Activated T-helper 1 cell treated with Interleukin-2 at 50 U/mL for 16 hours (primary cell): ENCODE measurements at places on chromosomes 5 and 9.

- DNase-seq = no peak
These were observed 569.6 kb downstream of the EBF1 start for GRCh38 chr5:158530115-158530514.

DNA sequence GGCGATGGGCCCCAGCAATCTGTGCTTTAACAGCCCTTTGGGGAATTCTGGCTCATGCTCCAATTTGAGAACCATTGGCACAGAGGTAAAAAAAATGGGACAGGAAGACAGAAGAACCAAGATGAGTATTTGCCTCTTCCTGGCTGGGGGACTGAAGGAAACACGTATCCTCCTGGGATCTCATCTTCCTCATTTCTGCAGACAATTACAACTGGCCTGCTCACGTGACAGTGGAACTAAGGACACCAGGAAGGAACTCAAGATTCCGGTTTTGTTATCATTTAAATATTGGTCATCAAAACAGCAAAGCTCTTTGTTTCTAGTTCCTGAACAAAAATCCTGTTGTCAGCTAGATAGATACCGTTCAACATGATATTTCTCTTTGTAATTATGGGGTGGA is 216.0 kb upstream of the DAP start:
- DNase-seq = no peak

DNA sequence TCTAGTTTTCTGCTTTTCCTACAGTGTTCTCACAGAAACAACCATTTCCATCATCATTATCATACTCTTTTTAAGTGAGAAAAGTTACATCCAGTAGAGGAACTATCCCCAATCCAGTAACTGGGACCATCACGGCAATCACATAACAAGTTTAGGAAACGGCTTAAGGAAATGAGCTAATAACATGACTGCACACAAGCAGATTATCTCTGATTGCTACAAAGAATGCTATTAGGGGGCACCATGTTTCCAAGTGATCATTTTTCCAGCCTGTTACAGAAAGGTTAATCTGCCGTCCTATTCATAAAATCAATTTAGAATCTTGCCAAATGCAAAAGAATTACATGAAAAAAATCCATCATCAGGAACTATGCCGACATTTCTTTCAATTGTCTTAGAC is 94.6 kb downstream of the EFNA5 start:
- no peak for DNase-seq

GRCh38 chr5:157308836-157309465 is 43.0 kb downstream of the CYFIP2 start:
- DNase-seq = no peak

GRCh38 chr5:174235221-174236011 is 189.9 kb downstream of the NSG2 start:
- DNase-seq = no peak

- DNase-seq = no peak
These were observed 176.8 kb upstream of the RASEF start for GRCh38 chr9:83239747-83240146.

DNA sequence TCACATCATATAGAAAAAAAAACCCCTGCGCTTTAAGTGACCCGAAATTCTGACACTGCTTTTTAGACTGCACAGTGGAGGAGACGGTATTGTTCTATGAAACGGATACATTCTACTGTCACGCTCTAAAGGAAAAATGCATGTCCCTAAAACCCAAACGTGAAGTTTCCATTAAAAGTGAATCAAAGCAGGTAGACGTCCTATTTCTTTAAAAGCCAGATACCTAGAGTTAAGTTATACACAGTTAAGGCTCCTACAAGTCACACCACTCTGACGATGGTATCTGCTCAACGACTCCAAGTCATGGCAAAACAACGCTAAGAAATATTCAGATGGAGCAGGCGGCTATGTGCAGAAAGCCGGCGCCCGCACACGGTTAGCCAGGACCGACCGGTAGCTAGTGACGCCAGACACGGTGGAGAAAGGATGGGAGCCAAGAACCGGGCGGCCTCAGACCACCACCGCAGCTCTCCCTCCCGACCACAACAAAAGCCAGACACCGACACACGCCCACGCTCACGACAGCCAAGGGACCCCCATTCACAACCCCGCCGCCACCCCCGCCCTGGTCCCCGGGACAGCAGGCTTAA is 734 bp downstream of the SKP1 start:
- no peak for DNase-seq

DNA sequence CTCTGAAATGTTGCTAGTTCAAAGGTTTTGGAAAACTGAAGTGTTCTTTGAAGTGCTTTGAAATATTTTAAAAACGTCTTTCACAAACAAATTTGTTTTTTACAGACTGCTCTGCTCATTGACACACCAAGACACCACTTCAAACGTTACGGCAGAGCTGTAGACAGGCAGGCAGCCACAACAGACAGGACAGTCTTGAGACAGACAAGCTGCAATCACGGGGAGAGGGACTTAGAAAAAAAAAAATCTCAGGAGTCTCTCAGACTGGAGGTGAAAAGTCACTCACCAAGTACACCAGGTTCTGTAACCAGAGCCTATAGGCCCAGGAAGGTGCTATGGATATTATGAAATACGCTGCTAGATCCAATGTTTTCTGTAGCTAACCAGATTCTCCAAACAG is 135.4 kb downstream of the ISL1 start:
- DNase-seq = no peak

DNA sequence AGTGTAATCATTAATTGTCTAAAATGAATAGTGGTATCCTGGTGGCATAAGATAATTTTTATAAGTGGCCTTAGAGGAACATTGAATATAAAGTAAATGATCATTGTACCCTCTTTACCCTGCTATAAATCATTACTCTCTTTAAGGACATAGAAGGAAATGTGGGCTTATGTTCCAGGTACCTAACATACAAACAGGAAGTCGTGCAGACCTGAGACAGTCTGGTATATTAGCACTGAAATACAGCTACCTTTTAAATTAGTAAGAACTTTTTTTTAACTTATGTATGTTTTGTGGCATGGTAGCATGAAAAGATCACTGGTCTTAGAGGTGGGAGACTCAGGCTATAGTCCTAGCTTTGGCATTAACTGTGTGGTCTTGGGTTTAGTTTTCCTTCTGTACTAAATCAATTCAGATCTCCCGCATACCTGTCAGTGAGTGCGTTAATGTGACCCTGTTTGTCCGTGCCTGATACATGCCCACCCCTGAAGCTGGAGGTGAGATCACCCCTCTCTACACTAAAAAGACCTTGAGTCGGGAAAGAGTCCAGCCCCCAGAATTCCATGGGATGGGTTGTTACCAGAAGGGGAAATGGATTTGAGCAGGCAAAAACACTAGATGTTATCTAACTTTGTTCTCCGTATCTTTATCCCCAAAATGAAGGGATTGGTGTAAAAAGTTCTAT is 59.4 kb upstream of the ERBIN start:
- DNase-seq = no peak

- DNase-seq = no peak
These were observed 95.3 kb upstream of the SLC12A2 start for GRCh38 chr5:127988146-127988760.

DNA sequence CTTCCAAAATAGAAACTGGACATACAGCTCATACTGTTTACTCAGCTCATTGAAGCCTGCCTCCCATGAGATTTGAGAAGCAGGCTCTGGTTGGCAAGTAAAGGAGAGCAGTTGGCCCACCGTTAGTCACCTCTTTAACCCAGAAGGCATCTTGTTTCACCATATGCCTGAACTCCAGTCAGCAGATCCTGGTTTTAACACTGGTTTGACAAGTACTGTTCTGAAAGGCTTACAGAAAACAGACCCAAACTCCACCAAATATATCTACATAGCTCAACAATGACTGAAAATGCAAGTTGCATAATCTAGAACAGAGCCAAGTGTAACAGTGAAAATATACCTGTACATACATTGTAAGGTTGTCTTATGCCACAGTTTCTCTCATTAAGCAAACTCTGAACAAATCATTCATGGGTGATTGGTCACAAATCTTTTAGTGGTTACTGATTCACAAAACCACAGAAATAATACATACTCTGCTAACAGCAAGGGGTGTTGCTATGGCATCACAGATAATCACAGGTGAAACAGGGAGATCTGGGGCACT is 198.8 kb downstream of the BNC2 start:
- no peak for DNase-seq

DNA sequence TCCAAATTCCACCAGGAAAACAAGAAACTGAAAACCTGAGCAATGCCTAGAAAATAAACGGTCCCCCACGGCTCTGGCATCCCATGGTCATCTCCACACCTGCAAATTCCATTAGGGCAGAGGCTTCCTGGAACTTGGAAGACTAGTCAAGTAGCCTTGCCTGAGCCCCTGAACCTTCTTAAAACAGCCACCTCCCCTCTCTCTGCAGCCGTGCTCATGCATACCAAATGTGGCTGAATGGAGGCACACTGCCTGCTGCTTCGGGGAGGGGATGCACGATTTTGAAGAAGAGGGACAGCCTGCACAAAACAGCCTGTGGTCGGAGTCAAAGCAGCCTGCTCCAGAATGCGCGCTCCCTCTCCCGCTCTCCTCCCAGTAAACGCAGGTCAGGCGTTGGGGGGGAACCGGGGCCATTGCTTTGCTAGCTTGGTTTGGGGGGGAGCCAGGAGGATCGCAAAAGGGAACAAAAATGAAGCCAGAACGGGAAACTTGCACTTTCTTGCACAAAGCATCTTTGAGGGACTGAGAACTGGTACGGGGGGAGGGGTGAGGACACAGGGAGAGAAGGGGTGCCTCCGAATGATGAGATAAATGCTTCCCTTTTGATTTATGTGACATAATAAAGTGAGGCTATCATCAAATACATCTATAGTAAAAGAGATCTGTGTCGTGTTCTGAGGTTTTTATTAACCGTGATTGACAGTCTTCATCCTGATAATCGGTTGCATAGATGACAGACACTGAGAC is at the start of gene TRPM3:
Gene TRPM3 (minus strand): TSS at position 347 of the 747 bp plus-strand sequence. CDS start 267 bp downstream, at position 80.
- DNase-seq = no peak

- DNase-seq = no peak
These were observed 358.2 kb upstream of the MEF2C start for GRCh38 chr5:89241186-89241585.

GRCh38 chr5:107242411-107243219 is 428.1 kb downstream of the EFNA5 start:
- DNase-seq = no peak

DNA sequence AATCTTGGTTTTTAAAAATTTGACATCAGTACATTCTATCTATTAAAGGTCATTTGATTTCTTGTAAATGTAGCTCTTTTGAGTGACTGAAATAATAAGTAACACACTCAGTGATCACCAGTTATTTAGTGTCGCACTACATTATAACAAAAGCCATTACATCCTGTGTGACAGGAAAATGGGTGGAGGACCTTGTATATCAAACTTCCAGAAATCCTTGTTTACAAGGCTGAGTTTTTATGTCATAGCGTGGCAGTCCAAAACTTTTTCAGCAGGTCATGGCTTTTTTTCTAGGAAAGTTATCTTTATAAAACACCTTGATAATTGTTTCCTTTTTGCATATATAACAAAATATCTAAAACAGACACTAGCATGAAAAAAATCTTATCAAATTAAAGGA is 14.4 kb upstream of the ITGA1 start:
- DNase-seq = no peak

DNA sequence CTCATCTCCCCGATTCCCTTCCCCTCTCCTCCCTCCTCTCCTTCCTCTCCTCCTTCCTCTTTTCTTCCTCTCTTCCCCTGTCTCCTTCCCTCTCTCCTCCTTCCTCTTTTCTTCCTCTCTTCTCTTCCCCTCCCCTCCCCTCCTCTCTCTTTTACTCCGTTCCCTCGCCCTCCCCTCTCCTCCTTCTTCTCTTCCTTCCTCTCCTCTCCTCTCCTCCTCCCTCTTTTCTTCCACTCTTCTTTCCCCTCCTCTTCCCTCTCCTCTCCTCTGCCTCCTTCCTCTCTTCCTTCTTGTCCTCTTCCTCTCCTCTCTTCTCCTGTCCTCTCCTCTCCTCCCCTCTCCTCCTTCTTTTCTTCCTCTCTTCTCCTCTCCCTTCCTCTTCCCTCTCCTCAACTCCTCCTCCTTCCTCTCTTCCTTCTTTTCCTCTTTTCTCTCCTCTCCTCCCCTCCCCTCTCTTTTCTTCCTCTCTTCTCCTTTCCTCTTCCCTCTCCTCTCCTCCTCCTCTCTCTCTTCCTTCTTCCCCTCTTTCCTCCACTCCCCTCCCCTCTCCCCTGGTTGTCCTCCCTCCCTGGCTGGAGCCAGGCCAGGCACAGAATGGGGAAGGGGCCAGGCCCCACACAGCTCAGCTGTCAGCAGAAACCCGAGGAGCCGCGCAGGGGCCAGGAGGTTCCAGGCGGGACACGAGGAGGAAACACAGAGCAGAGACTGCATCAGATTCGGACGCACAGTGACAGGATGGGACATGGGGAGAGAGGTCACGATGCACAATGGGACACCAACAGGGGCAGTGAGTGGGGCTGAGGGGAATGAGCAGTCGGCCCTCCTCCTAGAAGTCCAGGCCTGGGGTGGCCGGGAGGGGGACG is 48.0 kb downstream of the CAMK2A start:
- DNase-seq = no peak

- no peak for DNase-seq
These were observed 75.3 kb downstream of the PTBP3 start for GRCh38 chr9:112258106-112258505.

- DNase-seq = no peak
These were observed 1242.3 kb upstream of the WWC1 start for GRCh38 chr5:167049043-167049663.

DNA sequence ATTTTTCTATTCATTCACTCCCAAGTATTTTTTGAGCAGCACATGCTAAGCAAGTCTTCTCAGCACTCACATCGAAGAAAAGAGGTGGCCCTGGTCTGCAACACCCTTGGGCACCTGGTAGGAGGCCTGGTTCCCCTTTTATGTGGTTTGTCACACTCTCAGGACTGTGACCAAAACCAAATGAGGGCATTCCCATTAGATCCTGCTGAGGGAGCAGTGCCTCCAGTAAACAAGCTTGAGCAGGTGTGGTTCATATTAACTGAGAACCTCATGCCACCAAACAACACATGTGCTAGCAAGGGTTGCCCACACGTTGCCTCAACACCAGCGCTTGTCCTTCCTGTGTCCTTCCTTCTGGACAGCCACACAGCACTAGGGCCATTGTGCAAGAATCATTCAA is 26.9 kb upstream of the SYK start:
- DNase-seq = no peak

DNA sequence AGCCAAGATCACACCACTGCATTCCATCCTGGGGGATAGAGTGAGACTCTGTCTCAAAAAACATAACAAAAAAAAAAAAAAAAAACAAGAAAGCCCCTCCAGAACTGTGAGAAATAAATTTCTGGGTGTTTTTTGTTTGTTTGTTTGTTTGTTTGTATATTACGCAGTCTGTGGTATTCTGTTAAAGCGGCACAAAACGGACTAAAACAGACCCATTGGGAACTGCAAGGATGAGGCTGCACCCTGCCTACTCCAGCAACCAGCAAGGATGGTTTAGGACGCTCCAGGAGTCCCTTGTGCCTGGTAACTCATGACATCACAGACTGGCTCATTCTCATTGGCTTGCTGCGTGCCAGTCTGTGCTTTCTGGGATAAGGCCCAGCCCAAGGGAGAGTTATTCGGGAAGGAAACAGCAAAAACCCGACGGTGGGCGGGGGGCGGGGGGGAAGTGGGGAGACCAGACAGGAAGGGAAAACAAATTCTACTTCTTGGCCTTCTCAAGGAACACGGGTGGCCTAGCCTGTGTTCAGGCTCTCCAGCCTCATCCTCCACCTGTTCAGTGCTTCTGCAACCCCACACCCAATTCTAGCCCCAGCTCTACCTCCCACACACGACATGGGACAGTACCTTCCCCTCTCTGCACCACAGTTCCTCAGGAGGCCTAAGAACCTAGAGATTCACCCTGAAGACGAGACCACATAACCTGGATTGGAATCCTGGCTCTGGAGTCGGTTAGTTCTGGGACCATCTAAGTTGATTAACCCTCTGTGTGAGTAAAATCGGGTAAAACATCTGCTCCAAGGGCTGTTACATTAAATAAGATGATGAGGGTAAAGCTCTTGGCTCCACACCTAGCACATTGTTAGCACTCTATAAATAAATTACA is 2.8 kb downstream of the CD74 start:
- DNase-seq = no peak
